Eye (tissue), 1 donor: ENCODE measurements at places on chromosomes 3 and 15.

GRCh38 chr3:156516284-156516683, 38.6 kb downstream of the SSR3 start:
- DNase-seq = no peak

- DNase-seq = no peak
Measured at GRCh38 chr3:147934451-147935180, 525.5 kb downstream of the ZIC1 start.

DNA sequence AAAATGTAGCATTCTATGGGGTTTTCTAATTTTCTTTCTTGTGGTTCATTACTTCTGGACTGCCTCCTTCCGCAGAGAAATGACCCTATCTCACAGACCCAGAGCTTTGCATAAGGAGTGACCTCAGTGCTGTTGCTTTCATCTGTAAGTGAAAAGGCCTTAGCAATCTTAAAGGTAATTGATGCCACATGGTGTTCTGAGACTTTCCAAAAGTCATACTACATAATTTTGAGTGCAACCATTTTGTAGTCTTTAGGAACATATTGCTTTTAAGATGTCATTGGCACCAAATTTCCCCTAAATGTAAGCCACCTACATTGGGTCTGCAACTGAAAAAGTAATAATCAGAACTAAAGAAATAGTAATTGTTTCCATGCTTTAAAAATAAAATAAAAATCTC, 9.2 kb upstream of the HHLA2 start:
- DNase-seq = no peak

GRCh38 chr3:159916052-159916451, 72.6 kb upstream of the IL12A start:
- peak; percentile 66 for DNase-seq

DNA sequence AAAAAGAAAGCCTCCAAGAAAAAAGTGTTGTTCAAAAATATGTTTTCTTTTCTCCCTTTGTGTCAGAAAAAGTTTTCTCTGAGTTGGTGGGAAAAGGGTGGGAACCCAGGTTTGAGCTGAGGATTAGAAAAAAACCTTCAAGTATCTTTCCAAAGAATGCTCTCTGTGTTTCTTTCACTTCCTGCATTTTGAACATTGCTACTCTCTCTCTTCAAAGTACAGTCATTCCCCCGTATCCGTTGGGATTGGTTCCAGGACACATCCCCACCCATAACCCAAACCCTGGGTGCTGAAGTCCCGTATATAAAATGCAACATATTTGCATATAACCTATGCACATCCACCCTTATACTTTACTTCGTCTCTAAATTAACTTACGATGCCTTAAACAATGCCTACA, 139.6 kb downstream of the TMCO5A start:
- no peak for DNase-seq

GRCh38 chr3:7813365-7813764, 688.3 kb upstream of the LMCD1 start:
- DNase-seq = no peak

DNA sequence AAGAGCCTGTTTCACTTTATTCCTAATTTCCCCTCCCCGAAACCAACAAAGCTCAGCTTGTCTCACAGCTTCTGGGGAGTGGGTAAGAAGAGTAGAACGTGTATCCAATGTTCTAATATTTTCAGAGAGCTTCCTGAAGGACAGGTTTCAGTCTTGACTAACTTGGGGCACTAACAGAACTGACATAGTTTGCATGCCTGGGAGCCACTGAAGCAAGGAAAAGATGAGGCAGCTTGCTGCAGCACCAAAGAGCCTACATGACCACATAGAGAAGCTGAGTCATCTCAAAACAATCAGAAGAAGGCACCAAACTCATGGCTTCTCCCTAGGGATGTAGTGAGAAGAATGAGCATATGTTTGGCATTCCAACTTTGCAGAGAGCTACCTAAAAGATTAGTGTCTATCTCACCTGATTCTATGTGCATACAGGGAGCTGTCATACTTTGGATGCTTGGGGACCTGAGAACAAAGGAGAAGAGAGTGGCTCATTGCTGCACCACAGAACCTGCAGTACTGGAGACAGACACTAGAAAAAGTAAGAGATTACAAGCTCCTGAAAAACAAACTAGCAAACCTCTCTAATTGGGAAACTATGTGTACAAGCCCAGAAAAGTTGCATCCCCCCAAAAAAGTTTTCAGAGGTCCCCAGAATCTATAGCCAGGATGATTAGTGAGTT, 86.9 kb downstream of the DCLK3 start:
- DNase-seq = no peak

DNA sequence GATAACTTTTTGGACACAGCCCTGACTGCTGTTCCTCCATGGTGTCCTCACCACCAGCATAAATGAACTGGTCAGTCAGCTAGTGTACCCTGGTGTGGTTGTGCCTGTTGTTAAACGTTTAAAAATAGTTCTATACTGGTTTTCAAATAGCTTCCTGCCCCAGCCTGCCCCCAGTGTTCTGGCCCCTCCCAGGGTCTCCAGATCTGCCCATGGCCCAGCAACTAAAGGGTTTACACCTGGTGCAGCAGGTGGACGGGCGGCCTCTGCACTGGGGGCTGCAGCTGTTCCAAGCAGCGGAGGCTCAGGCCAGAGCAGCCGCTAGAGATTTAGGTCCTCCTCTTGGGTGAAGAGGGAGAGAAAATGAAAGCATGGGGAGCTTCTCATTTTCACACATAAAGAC, 6.1 kb upstream of the NR2E3 start:
- DNase-seq = peak; percentile 21

DNA sequence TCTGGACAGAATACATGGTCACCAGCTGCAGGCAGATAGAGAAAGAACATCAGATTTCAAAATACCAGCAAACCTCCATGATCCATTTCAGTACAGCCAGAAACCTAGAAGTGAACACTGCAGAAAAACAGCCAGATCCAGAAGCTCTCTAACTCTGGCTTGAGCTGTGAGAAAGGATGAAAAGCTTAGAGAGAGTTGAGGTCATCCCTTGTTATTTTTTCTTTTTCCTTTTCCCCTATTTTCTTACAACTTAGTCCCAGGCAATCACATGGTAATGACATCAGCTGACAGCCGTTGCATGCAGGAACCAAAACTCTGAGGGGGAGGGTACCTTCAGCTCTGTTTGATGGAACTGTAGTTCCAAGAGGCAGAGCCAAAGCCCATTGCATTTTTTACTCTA, 113.2 kb downstream of the TCF12 start:
- DNase-seq = peak; percentile 61

GRCh38 chr3:123546133-123546755, 38.6 kb downstream of the HACD2 start:
- no peak for DNase-seq

GRCh38 chr3:8775181-8775580, 5.8 kb upstream of the OXTR start:
- no peak for DNase-seq

GRCh38 chr3:151468284-151468917, 7.5 kb upstream of the IGSF10 start:
- DNase-seq = peak; percentile 68

DNA sequence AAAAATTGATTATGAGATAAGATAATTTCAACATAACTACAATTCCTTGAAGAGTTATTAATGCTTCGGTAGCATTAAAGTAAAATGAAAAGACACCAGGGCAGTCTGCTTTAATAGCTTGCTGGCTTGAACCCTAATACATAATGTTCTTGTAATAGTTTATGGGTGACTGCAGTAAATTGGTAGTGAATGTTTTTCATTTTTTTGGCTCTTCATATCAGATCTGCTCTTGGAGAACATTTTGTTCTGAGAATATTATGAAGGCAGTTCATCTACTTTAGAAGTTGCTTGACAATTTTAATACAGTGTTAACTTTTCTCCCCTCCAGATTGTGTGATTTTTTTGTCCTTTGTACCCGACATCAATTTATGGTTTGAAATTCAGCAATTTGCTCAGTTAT, 128.4 kb downstream of the ZBTB20 start:
- DNase-seq = no peak

DNA sequence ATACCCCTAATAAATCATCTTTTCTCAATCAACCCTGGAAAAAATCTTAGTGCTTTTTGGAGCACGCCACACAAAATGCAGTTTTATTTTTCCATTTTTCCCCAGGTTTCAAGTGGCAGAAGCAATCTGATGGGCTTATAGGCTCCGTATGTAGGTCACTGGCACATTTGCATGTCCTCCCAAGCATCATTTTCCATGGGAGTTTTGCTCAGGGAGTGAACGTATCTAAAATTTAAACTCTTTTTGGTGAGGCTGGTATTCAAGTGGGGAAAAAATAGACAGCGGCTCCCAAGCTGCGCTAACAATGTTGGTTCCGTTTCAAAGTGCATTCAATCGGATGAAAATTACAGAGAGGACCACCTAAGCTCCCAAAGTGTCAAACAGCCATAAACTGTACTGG, 233.4 kb downstream of the MEX3B start:
- DNase-seq = peak; percentile 35

DNA sequence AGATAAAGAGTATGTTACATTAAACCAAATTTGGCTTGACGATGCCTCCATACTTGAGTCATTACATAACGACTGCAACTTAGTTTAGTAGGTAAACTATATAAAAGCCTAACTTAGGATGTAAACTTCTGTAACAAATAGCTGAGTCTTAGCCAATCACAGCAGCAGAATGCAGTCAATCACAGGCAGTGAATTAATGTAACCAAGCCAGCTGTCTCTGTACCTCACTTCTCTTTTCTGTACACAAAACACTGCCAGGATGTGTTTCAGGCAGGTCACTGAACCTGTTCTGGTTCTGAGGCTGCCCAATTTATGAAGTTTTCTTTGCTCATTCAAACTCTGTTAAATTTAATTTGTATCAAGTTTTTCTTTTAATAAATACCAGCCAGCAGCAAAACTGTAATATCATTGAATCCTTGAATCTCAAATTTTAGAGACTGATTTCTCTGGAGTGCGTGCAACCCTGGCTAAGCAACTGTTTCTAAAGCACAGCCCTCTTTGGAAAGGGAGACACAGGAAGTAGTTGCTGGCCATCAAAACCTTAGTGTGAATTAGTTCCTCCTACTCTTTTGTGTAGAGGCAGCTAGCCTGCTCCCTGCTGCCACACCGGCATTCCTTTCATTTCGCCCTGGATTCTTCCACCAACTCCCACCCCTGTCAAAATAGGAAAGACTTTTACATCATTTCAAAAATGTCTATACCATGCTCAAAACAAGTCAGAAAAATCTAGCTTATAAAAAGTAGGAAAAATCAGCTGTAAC, 15.2 kb downstream of the RFTN1 start:
- DNase-seq = no peak

- DNase-seq = no peak
Measured at GRCh38 chr3:185335799-185336198, 27.1 kb upstream of the MAP3K13 start.

- peak; percentile 89 for DNase-seq
Measured at GRCh38 chr15:56242576-56243162, 1.0 kb downstream of the RFX7 start.

DNA sequence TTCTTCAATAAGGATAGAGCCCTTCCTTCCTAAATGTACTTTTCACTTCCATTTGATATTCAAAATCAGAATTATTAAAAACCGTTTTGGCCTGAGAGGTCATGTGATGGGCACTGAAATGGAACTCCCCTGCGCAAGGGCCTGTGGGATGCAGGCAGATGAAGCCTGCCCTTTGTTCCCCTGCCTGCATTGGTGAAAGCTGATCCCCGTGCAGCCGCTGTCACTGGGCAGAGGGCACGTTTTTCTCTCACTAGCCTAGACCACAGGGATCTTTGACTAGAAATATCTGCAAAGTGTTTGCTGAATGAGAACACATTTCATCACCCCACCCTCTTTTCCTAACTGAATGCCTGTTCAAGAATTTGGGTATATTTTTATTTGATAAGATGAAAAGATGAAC, 74.9 kb downstream of the TIPARP start:
- DNase-seq = peak; percentile 71

GRCh38 chr15:70199124-70199482, 101.4 kb upstream of the TLE3 start:
- no peak for DNase-seq

DNA sequence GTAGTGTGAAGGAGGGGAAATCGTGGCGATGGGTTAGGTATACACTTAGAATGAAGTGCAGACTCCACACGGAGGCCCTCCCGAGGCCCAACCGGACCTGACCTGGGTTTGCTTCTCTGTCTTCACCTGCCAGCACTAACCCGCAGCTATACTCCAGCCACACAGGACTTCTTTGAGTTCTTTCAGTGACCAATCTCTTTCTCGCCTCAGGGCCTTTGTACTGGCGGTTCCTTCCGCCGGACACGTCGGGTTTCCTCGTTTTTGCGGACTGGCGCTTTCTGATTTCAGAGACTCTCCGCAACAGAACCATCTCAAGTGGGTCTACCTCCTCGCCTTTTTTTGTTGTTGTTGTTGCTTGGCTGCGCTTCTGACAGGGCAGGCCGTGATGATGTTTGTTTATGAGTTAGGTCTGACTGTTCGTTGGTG, at the start of gene NEIL1:
Gene NEIL1, plus strand, starts transcription at position 244 of the 426 bp plus-strand sequence. CDS start 1,867 bp downstream, outside the sequence.
- peak; percentile 38 for DNase-seq

DNA sequence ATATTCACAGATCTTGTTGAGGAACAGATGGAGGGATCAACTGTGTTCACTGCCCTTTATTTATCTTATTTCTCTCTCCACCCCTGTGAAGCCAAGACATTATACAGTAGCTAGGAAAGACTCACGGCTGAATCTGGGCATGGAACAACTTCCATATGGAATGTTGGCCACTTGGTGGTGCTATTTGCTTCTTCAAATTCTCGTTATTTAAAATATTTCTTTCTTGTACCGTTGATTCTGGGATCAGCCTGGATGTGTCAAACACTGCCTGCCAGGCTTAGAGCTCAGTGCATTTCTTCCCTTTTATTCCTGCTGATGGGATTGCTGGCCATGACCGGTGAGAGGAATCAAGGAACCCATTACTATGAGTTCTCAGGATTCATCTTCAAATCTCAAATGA, 17.5 kb upstream of the GASK1A start:
- peak; percentile 88 for DNase-seq

DNA sequence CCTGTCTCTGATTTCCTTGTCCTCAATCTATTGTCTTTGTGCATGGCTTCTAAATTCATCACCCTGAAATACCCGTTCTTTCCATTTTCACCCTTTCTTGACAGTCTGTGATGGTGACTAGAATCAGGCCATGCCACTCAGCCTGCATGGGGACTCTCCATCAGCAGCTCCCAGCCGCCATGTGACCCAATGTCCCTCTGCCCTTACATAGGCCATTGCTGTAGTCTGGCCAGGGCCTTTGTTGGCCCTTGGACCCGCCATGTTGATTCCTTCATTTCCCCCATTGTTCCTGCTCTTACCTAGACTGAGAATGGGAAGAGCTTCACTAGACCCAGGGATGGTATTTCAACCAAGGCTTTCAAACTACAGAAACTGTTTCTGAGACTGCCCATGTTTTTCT, 45.8 kb downstream of the SPSB4 start:
- DNase-seq = no peak

- DNase-seq = peak; percentile 91
Measured at GRCh38 chr15:101047301-101047781, 128.2 kb downstream of the LRRK1 start.

GRCh38 chr15:41862515-41863116, 24.0 kb downstream of the PLA2G4B start:
- DNase-seq = no peak

- DNase-seq = no peak
Measured at GRCh38 chr3:32325927-32326326, 65.7 kb upstream of the CMTM7 start.

- DNase-seq = no peak
Measured at GRCh38 chr3:43194069-43194468, 88.2 kb upstream of the POMGNT2 start.
